ENCODE measurements at places on chromosomes 16 and 17.
A peak's percentile ranks its signal among the peaks of the same experiment; 100 is the strongest.

- DNase-seq: no peak
Observed at GRCh38 chr17:4500191-4500571, 1.5 kb downstream of the SPNS2 start.

GRCh38 chr17:12078791-12079190 lies 58.1 kb downstream of the MAP2K4 start:
- no peak for DNase-seq

GRCh38 chr17:41620583-41621434 lies 3.6 kb downstream of the KRT17 start:
- no peak for DNase-seq

DNA sequence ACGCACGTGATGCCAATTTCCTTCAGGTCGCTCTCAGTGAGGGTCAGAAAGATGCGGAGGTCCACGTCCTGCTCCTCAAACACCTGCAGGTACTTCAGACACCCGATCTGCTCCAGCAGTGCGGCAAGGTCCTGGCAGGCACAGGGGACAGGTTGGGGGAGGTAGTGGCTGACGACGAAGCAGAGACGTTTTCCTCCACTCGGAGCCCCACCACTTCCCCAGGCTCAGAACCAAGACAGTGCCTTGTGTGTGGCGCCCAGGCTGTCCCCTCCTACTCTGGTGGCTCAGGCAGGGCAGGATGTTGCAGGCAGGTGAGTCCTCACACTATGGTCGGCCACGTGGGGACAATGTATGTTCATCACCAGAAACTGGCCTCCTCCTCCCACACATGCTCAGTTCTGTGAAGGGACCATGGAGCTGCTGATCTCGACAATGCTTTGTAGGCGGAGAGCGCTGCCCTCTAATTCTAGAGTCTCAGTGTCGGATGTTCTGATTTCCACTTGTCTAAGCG lies 5.7 kb downstream of the NUDT16L1 start:
- DNase-seq: no peak

- no peak for DNase-seq
Observed at GRCh38 chr17:34251186-34251585, 3.9 kb upstream of the CCL2 start.

- DNase-seq: no peak
Observed at GRCh38 chr16:23691483-23692189, 12.9 kb downstream of the PLK1 start.

DNA sequence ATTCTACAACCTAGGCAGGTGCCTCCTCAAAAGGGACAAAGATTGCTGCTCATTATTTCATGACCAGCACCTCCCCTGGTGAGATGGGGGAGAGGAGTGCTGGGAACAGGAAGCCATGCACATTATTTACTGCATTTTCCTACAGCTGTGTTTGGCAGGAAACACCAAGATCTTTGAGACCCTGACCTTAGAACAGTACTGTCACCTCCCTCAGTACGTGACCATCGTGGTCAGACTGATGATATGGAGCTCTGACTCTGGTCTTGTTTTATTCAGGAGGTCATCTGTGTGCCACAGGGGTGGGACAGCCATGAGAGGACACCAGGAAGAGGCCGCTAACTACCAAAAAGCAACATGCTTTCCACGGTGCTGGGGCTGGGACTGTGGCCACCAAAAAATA lies 37.4 kb downstream of the USP22 start:
- DNase-seq: no peak

DNA sequence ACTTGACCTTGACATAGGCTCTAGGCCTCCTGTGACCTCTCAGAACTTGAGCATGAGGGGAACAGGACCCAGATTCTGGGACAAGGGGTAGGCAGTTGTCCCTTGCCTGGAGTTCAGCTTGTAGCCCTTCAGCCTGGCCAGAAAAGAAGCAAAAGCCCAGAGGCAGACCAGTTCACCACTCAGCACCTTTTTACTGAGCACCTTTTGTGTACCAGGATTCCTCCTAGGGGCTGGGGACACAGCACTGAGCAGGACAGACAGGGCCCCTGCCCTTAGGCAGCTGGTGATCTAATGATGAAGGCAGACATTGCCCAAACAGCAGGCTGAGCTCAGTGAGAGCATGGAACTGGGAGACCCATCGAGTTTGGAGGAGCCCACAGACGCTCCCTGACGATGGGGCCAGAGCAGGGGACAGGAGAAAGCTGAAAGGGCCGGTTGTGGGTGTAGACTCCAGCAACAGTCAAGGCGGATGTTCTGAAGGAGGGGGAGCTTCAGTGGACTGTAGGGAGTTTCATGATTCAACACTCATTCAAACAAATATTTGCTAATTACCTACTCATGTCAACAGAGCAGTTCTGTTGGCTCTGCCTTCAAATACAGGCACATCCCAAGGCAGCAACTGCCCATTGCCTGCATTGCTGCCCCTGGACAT lies 32.0 kb downstream of the SBK1 start:
- DNase-seq: no peak

DNA sequence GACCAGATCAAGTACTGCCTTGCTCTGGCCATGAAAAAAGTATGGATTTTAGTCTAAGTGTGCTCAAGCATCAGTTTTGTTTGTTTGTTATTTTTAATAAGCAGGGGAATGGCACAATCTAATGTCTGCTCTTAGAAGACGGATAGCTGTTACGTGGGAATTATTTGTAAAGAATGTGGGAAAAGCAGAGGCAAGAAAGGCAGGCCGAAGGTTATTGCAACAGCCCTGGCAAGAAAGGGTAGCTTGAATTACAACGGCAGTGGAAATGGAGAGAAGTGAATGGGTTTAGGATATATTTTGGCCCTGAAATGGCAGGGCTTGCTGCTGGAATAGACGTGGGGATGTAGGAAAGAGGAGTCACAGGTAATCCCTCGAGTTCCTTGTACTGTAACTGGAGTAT lies 987 bp upstream of the HASPIN start:
- no peak for DNase-seq

DNA sequence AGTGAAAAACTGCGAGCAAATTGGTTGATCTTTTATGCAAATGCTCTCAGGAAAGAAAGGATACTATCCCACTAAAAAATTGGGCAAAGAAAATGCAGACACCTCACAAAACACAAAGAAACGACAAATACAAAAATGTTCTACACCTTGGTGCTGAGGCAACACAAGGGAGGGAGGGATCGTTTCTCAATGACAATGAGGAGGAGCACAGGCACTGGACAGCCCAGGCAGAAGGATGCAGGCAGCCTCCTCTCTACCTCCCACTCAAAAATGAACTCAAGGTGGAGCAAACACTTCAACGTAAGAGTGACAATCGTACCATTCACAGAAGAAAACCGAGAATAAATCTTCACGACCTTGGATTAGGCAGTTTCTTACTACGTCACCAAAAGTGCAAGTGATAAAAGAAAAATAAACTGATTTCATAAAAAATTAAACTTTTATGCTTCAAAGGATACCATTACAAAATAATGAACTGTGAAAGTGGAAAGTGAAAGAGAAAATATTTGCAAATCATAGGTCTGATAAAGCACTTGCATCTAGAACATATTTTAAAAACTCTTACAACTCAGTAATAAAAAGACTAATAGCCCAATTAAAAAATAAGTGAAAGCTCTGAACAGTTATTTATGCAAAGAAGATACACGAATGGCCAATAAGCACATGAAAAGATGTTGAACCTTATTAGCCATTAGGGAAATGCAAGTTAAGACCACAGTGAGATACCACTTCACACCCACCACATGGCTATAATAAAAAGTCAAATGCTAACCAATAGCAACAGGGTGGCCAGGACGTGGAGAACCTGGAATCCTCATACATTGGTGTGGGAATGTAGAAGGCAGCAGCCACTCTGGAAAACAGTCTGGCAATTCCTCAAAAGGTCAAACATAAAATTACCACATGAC lies 80.8 kb upstream of the TRAP1 start:
- no peak for DNase-seq

GRCh38 chr16:78461496-78462287 lies 362.2 kb downstream of the WWOX start:
- no peak for DNase-seq

DNA sequence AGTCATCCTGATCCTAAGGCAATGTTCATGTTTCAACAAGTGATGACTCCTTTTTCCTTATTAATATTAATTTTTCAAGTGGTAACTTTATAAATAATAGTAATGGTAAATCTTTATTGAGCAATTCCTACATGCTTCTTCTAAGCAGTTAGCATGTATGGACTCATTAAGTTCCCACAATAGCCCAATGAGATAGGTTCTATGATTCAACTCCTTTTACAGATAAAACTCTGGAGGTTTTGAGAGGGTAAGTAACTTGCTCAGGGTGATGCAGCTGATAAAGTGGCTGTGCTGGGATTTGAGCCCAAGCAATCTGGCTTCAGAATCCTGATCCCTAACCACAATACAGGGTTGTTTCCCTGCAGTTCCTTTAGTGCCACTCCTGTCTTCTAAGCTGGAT lies 25.3 kb downstream of the SLC47A1 start:
- DNase-seq: no peak

GRCh38 chr17:77811521-77811920 lies 147.0 kb upstream of the TNRC6C start:
- no peak for DNase-seq

GRCh38 chr16:3654249-3654991 lies at the start of gene DNASE1:
TSS of gene DNASE1 (plus strand) at chr16:3654691. CDS start at chr16:3655374, 683 bp downstream.
- DNase-seq: peak; percentile 5

DNA sequence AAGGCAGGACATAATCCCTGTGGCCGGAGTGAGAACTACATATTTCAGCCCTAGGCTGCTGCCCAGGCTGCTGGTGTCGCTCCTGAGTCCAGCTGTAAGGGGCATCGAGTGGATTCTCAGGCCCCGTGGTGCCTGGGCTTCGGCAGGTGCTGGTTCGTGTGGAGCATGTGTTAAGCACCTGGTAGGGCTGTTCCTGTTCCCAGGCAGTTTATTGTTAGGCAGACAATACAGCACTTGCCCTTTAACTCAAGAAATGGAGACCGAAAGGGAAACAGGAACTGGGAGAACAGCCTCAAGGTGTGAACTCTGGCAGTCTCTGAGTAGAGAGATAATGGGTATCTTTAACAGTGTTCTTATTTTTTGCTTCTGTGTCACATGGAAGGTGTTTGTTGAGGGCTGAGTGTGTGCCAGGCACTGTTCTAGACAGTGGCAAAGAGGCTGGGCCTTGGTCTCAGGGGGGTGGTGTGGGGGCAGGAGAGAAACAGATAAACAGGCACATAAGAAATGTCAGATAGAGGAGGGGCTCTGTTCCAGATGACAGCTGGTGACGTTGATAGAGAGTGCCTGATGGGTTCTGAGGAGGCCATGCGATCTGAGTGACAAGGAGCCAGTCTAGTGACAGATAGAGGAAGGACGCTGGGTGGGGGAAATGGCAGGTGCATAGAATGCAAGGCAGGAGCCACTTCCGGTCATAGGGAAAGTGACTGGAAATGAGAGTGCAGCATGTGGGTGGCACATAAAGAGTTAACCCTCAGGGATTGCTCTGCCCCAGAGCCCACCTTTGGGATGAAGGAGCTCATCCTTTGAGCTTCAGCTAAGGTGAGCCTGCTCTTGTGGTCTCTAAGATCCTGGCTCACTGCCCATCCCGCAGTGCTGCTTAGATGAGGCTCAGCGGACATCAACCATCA lies 33.8 kb downstream of the EPN2 start:
- no peak for DNase-seq

DNA sequence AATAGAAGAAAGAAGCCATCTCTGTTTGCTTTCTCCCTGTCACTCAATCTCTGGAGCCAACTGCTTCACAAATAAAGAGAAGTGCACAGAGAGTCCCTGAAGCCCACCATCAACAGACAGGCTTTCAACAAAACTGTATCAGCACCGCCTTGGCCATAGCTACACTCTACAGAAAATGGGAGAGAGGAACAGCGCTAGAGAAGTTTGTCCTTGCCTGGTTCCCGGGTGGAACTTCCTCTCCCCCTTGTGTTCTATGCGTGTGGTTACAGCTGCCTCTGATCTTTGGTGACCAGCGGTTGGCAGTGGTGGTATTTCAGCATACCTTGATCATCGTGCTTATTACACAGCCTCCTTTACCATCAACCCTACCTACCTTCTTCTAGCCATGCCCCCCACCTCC lies 91.4 kb upstream of the CCL2 start:
- DNase-seq: no peak

GRCh38 chr17:75364078-75364477 lies 41.4 kb downstream of the GRB2 start:
- DNase-seq: no peak

DNA sequence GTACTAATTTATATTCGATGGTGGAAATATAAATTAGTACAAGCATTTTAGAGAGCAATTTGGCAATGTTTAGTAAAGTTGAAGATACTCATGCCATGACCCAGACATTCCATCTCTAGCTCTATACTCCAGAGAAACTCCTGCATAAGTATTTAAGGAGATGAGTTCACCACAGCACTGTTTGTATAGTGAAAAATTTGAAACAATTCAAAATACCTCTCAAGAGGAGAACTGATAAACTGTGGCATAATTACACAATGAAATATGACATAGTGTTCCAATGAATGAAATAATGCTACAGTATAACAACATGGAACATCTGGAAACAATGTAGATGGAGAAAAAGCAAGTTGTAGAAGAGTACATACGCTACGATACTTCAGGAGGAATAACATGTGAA lies 48.6 kb upstream of the IRX3 start:
- no peak for DNase-seq

DNA sequence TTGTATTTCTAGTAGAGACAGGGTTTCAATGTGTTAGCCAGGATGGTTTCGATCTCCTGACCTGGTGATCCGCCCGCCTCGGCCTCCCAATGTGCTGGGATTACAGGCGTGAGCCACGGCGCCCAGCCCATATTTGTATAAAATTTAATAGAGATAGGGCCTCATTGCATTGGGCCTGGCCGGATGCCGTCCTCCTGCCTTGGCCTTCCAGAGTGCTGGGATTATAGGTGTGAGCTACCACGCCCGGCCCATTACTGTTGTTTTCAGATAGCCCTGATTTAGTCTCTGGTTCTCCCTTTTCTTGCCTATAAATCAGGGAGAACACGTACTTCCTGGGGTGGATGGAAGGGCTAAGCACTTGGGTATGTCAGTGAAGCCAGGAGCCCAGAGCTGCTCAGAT lies 3.5 kb downstream of the DEF8 start:
- no peak for DNase-seq

DNA sequence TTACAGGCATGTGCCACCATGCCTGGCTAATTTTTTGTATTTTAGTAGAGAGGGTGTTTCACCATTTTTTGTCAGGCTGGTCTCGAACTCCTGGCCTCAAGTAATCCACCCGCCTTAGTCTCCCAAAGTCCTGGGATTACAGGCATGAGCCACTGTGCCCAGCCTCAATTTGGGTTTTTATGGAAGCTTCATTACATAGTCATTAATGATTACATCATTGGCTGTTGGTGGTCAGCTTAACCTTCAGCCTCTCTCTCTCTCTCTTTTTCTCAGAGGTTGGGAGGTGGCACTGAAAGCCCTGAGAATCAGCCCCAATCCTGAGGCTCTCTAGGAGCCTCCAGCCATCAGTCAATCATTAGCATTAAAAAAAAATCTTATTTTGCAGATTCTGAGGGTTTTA lies 45.3 kb downstream of the C17orf58 start:
- DNase-seq: no peak

All from GF-D8 (cell line).